ENCODE measurements at places on chromosomes 7 and 10. TPM values are rescaled to one million over a fixed set of nuclear protein-coding genes. Genes with fewer than 3 reads are reported as not detected.

Gene ZNF212
- total RNA-seq, result 7.8 TPM

Gene TAS2R5
- 1.2 TPM for total RNA-seq

Gene EEPD1
- 18.7 TPM for total RNA-seq

Gene DRGX
- not detected for total RNA-seq

Gene CH25H
- 2.5 TPM for total RNA-seq

Gene ATP5F1C
- 220 TPM for total RNA-seq

DNA sequence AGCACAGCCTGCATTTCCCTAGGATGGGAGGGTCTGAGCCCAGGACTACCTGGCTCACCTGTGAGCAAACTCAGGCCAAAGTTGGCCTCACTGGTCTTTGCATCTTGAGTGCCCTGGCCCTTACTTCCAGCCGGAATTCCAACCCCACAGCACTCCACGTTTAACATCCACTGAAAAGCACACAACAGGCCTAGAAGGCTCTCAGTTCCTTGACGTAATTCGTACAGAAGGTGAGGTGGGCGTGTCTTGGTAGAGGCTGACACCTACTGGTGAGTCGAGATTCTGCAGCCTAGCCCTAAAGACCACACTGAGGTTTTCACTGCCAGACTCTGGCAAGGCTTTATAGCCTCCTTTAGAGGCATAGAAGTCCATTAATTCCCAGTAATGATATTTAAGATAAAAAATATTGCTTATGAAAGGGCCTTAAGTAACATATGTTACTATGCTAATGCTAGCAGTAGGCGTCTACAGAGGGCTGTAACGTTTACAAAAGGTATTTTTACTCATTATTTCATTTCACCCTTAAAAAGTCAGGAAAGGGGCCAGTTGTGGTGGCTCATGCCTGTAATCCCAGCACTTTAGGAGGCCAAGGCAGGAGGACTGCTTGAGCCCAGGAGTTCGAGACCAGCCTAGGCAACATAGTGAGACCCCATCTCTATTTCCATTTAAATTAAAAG is 95.8 kb downstream of the HIP1 start:
- DNase-seq, result no peak
- H3K27ac ChIP-seq, result no peak overlapping the region
- H3K36me3 ChIP-seq, result no peaks in the 10 kb centered on the region
- no peaks in the 10 kb centered on the region for H3K27me3 ChIP-seq
- H3K4me1 ChIP-seq, result peaks cover 20% of the 10 kb centered on the region

- H3K27me3 ChIP-seq, result no peaks in the 10 kb centered on the region
- H3K4me1 ChIP-seq, result peaks cover 62% of the 10 kb centered on the region
- no peaks in the 10 kb centered on the region for H3K36me3 ChIP-seq
- DNase-seq, result peak; percentile 94
Observed at GRCh38 chr10:13956826-13957225, 370.1 kb downstream of the PRPF18 start.

DNA sequence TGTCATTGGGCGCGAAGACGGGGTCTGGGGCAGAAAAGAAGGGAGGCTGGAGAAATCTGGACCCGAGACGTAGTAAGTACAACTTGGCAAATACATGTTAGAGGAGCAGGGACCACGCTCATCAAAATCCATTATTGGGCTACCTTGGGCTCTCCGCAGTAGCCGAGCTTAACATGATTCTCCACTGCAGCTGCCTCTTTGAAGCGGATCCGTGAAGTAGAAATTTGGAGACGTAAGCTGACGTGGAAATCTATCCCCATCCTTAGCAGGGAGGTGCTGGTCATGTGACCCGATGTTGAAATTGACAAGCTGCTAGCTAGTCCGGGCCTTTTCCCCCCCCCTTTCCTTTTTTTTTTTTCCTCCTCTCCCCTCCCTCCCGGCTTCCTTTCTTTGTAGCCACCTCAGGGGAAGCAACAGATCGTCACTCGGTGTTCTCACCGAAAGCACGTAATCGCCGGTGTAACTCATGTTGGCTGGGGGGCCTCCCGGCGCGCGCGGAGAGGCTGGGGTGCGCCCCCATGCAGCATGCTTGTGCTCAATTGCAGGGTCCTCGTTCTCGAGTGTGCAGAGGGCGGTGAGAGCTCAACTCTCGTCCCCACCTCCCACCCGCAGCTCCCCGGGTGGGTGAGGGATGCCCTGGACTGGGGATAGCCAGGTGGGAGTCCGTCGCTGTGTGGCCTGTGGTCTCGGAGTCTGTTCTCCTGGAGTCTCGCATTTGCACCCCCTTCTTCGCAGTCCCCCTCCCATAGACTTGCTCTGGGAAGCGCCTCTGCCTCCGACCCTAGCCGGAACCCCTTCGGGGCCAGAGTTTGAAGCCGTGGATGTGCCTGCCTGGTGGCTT is at the start of gene HOXA11:
HOXA11 (minus strand) TSS at position 220 of the 841 bp plus-strand sequence; CDS start at position 132, 88 bp downstream.
- peaks cover 55% of the 10 kb centered on the region for H3K4me1 ChIP-seq
- no peaks in the 10 kb centered on the region for H3K36me3 ChIP-seq
- H3K27me3 ChIP-seq, result peaks cover 97% of the 10 kb centered on the region
- no peak within 1 kb of the TSS for H3K27ac ChIP-seq
- DNase-seq, result no peak

- no peak overlapping the region for H3K4me3 ChIP-seq
- H3K27me3 ChIP-seq, result no peaks in the 10 kb centered on the region
- H3K4me1 ChIP-seq, result no peaks in the 10 kb centered on the region
Observed at GRCh38 chr10:28903063-28903462, 225.7 kb downstream of the BAMBI start.
